Activated CD8-positive, alpha-beta memory T cell treated with anti-CD3 and anti-CD28 coated beads for 1 hour (primary cell): ENCODE measurements at places on chromosomes 11 and 22.

- no peak for DNase-seq
These were observed 126.7 kb upstream of the B3GAT1 start for GRCh38 chr11:134538742-134539141.

GRCh38 chr11:3720997-3721396 is 49.8 kb upstream of the CHRNA10 start:
- DNase-seq: no peak

DNA sequence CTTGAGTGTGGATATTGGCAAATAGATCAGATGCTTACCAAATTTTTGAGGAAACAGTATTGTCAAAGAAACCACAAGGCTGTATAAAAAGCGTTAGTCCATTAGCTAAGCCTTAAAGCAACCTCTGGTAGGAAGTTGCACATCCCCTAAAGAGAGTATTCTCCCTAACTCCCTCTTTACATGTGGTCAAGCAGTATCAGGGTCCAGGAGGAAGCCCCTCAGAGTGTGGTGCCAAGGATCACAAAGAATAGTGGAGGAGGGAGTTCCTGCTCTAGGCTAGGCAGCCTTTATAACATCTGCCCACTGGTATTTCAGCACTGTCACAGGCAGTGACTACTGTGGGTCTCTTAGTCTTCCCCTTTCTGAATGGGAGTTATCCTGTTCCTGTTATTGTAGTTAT is 18.8 kb upstream of the AMPD3 start:
- no peak for DNase-seq

- no peak for DNase-seq
These were observed 38.0 kb upstream of the IL17RA start for GRCh38 chr22:17046566-17047348.

GRCh38 chr11:58028687-58029411 is 1.9 kb upstream of the OR6Q1 start:
- DNase-seq: no peak

DNA sequence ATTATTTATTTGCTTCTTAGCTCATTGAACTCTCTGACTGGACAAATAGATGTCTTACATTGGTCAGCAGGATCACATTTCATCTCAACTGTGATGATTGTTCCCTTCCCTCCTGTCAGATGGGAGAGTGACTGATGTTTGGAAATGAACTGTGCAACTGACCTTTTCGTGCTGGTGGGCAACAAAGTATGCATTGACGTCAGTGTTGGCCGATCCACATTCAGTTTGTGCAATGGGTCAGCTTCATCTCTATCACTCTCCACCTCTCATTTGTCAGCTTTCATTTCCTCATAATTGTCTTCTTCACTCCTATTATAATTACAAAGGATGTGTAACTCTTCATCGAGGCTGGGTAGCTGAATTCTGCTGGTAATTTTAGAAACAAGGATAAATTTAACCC is 71.3 kb downstream of the PPP2R1B start:
- no peak for DNase-seq

- no peak for DNase-seq
These were observed 29.6 kb downstream of the TMEM184B start for GRCh38 chr22:38243007-38243765.

DNA sequence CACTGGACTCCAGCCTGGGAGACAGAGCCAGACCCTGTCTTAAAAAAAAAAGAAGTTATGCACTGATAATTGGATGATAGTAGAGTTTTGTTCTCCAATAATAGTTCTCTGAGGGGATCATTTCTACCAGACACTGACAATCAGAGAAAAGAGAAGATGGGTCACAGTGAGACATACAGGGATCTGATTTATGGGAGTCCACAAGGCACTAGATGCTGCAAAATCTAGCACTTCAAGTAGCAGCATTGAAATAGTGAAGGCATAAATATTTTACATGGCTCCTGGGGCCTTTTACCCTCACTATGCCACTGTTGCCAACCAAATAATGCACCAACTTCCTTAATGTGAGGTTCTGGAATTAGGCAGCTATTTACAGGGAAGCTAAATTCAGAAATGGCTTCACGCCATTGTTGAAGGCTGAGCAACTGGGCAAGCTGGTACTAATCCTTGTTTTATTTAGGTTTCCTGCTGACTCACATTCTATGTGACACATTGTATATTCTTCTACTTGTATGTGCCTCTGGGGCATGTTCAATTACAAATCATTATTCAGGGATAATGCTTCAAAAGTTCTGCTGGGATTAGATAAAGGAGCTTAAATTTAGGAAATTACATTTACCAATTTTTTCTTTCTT is 38.2 kb upstream of the ABTB2 start:
- no peak for DNase-seq

DNA sequence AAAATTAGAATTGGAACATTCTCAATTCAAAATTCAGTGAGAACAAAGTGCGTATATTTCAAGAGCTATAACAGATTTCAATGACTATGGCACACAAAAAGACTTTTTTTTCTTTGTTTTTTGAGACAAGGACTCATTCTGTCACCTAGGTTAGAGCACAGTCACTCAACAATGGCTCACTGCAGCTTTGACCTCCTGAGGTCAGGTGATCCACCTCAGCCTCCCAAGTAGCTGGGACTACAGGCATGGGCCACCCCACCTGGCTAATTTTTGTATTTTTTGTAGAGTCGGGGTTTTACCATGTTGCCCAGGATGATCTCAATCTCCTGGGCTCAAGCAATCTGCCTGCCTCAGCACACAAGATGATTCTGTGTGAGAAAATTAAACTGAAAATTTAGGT is 51.5 kb downstream of the PIK3C2A start:
- no peak for DNase-seq

DNA sequence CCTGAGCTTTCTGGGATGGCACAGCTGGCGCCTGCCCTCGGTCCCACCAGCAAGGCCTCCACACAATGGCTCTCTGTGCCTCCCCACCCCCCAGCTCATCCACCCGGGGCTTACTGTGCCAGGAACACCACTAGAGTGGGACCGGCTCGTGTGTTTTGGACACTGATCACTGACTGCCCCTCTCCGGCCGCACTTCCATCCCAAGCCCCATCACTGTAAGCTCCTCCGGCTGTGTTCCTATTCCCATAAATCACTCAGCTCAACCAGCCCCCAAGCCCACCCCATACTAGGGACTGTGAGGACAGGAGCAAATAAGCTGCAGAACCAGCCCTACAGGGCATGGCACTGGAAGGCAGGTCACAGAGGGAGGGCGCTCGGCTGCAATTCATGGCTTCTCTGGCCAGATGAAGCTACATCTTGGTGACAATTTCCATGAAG is 7.3 kb downstream of the APBB1 start:
- DNase-seq: no peak

GRCh38 chr11:118001494-118001971 is 15.3 kb downstream of the IL10RA start:
- no peak for DNase-seq

GRCh38 chr11:33362051-33362910 is 105.1 kb downstream of the HIPK3 start:
- DNase-seq: no peak

GRCh38 chr22:46147471-46148267 is 2.7 kb upstream of the PPARA start:
- DNase-seq: no peak

- DNase-seq: no peak
These were observed 4.2 kb downstream of the API5 start for GRCh38 chr11:43315966-43316365.
